ENCODE measurements at places on chromosomes 12 and 14.

- peak; percentile 72 for DNase-seq
Measured at GRCh38 chr14:87805315-87805723, 187.7 kb downstream of the GALC start.

GRCh38 chr14:21267886-21268616 lies 1.2 kb downstream of the HNRNPC start:
- DNase-seq: no peak

DNA sequence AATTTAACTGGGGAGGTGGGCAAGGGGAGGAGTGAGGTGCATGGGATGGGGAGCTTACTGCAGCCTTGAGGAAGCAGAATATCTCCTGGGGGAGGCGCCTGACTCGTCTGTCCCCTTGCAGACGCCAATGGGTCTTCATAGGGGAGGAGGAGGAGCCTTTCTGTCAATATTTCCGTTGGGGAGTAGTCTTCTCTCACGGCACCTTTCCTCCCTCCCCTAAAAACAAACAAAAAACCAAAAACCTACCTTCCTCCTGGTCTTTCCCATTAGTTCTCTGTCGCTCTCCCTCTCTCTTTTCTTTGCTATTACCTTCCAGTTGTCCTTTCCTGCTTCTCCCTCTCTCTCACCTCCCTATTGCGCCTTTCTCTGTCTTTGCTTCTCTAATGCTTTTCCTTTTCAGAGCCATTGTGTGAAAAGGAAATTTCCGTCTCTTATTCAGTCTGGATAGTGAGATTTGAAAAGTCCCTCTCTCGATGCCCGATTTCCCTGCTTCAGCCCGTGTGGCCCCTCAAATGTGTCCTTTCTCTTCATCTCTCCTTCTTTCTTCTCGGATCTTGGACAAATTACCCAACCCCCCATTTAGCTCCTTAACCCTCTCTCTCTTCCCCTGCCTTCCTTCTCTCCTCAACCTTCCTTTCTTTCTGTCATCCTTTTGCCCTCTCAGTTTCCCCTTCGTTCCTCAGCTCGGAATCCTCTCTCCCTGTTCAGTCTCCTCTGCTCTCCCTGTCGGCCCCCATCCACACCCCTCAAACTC lies 5.9 kb downstream of the GPR84 start:
- DNase-seq: no peak

- DNase-seq: no peak
Measured at GRCh38 chr12:2341051-2341751, 288.4 kb downstream of the CACNA1C start.

- DNase-seq: no peak
Measured at GRCh38 chr12:31727192-31727591, 1.6 kb downstream of the AMN1 start.

- no peak for DNase-seq
Measured at GRCh38 chr14:79473651-79474050, 737.7 kb downstream of the DIO2 start.

DNA sequence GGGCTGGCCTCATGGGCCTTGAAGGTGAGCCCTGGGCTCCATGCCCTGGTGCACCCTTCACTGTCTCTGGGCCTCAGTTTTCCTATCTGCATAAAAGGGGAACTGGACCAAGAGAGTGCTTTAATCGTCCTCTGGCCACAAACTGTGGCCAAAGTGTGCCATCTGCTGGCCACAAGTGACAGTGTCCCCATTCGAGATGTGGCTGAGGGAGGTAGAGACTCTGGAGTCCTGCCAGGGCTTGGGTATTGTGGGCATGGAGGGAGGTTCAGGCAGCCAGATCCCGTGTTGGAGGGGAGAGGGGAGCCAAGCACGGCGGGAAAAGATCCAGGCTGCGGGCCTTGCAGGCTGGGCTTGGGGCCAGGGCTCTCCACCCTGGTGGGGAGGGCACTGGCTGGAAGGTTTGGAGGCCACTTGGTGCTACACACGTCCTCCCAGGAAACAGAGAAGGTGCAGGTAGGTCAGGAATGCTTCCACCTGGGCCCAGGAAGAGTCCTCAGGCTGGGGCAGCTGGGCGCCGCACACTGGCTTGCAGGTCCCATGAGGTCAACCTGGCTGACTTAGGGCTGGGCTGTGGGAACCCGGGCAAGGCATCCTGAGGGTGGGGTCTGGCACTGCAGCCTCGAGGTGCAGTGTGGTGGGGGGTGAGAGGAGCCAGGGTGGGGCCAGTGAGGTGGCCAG lies 7.3 kb upstream of the KIF26A start:
- peak; percentile 62 for DNase-seq

DNA sequence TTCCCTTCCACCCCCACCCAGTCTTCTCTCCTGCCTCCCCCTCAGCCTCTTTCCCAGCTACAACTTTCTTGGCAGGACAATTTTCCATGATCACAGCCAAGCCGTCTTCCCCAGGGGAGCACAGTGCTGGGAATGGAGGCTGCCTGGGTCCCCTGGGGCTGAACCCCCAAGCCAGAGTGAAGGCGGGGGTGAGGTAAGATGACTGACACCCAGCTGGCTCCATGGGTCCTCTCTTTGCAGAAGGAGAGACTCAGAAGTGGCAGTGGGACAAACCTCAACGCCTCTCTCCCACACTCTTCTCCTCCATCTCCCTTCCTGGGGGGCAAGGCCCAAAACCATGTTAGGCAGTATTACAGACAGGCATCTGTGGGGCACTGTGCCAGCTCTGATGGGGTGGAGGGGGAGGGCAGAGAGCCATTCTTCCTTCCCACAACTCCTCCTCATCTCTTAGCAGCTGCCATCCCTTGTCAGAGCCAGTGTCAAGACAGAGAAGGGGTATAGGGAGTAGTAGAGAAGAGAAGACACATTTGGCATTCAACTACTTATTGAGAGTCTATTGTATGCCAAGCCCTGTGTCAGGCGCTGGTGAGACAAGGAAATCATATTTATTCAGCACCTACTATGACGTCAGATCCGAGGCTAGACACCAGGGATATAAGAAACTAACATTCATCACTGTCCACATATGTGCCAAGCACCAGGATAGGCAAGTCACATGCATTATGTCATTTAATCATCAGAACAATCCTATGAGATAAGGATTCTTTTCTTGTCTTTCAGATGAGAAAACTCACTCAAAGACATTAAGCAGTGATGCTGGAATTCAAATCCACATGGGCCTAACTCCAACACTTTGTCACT lies 3.6 kb downstream of the ITGA7 start:
- DNase-seq: no peak

GRCh38 chr14:65961004-65961403 lies 525.2 kb upstream of the CCDC196 start:
- DNase-seq: peak; percentile 82

GRCh38 chr14:24880689-24881088 lies 169.3 kb downstream of the STXBP6 start:
- DNase-seq: no peak

DNA sequence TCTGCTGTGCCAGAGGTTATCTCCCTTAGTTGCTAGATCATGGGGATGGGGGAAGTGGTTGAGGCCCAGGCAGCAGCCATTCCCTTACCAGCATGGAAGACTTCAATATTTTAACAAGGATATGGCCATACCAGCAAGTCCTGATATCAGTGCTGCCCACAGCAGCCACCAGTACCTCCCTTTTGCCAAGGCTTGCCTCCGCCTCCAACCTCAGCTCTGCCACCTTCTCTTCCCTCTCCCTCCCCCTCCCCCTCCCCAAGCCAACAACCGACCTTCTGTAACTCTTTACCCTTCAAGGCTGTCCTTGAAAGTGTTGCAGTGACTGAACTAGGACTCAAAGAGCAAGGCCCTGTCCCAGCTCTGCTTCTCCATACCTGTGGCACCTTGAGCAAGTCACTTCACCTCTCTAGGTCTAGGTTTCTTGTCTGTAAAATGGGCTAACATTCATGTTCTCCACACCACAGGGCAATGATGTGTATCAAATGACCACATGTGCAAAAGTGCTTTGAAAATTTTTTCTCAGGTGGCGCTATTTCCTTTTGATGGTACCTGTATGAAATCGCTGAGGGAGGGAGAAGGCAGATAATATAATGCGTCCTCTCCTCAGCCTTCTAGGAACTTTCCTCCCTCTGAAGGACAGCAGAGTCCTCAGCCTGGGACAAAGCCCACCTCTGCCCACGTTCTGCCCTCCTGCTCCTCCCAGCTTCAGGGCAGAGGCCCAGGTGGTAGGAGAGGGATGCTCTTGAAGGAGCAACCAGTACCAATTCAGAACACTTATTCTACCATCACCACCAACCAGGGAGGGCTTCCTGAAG lies 14.7 kb downstream of the PLEKHG6 start:
- no peak for DNase-seq
